ENCODE measurements at places on chromosomes 7 and 10.
A peak's percentile ranks its signal among the peaks of the same experiment; 100 is the strongest.

DNA sequence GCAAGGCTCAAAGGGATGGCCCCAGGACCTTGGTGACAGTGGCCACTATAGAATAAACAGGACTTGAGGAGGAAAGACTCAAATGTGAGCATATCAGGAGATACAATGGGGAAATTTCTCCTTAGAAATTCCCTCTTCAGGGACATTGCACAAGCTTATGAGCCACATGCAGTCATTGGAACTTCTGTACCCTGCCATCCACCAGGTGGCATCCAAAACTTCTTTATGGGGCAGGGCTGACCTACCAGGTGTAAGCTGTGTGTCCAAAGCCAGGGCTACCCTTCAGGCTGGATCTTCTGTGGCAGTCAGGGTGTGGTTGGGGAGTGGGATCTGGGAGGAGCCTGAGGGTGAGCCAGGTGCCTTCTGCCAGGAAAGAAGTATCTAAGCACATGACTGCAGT is 36.6 kb upstream of the LRRC18 start:
- DNase-seq = no peak

GRCh38 chr7:129918922-129919321 is 33.8 kb downstream of the UBE2H start:
- no peak for DNase-seq

DNA sequence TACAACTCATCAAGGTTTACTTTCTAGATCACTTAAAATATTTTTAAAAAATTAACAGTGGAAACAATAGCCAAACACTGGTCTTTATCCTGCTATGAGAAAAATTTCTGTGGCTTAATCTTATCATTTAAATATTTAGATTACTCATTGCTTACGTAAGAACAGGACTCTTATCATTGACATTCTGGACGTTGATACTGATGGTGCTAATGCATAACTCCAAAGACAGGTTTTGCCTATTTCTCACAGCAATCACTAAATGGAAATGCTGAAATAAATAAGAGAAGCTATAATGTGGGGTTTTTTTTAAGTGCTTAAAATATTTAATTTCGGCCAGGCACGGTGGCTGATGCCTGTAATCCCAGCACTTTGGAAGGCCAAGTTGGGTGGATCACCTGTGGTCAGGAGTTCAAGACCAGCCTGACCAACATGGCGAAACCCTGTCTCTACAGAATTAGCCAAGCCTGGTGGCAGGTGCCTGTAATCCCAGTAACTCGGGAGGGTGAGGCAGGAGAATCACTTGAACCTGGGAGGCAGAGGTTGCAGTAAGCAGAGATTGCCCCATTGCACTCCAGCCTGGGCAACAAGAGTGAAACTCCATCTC is 195.0 kb downstream of the HGF start:
- DNase-seq = no peak

DNA sequence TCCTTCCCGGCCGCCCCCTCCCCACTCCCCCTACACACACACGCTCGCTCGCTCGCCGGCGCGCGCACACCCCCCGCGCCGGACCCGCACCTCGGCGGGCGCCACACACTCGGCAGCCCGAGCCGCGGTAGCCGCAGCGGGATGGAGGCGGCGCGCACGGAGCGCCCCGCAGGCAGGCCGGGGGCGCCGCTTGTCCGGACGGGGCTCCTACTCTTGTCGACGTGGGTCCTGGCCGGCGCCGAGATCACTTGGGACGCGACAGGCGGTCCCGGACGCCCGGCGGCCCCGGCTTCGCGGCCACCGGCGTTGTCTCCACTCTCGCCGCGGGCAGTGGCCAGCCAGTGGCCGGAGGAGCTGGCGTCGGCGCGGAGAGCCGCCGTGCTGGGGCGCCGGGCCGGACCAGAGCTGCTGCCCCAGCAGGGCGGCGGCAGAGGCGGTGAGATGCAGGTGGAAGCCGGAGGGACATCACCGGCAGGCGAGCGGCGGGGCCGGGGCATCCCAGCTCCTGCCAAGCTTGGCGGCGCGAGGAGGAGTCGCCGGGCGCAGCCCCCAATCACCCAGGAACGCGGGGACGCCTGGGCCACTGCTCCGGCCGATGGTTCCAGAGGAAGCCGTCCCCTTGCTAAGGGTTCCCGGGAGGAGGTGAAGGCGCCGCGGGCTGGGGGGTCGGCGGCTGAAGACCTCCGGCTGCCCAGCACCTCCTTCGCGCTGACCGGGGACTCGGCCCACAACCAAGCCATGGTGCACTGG is at the start of gene SORCS3:
Gene SORCS3 (plus strand): TSS at position 104 of the 750 bp plus-strand sequence.
- no peak for DNase-seq

DNA sequence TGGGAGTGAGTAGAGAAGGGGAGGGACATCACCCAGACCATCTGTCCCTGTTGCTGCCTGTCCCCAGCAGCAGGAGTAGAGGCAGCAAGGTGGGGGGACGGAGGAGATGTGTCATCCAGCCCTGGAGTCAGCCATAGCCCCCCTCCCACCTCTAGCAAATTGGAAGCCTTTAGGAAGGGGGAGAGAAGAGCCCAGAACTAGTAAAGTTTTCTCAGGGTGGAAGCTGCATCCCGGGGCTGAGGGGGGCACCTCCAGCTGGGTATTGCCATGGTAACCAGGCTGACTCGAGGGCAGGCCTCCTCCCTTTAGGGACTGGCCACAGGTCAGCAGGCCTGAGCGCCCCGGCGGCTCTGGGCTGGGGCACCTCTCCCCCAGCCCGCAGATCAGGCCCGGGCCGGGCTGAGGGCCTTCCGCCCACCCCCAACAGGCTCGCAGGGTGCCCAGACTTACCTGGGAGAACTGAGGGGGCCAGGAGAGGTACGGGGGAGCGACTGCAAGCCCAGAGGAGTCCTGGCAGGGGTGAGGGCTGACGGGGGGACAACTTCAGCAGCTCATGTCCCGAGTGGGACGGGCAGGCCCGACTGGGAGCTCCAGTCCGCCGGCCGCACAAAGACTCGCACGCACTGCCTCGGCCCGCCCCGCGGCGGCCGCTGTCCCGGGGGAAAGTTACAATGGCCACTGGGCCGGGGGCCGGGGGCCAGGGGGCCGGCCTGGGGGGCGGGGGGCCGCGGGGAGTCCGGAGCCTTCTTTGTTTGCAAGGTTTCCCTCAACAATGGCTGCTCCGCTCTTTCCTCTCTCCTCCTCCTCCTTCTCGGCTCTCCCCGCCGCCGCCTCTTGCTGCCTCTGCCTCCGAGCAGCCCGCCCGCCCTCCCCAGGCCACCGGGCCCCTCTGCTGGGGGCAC is 6.0 kb downstream of the LDB1 start:
- DNase-seq = no peak

DNA sequence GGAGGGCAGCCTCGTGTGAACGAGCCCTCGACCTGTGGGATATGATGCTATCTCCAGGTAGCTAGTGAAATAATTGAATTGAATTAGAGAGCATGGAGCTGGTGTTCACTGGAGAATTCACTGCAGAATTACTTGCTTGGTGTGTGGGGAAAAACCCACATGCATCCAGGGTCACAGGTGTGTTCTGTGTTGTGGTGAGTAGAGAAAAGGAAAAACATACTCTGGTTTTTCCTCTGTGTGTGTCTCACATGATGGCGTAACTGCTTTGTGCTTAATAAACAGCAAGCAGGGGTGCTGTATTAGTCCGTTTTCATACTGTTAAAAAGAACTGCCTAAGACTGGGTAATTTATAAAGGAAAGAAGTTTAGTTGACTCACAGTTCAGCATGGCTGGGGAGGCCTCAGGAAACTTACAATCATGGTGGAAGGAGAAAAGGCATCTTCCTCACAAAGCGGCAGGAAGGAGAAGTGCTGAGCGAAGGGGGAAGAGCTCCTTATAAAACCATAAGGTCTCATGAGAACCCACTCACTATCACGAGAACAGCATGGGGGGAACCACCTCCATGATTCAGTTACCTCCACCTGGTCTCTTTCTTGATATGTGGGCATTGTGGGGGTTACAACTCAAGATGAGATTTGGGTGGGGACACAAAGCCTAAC is 62.6 kb downstream of the TACR2 start:
- DNase-seq = no peak

DNA sequence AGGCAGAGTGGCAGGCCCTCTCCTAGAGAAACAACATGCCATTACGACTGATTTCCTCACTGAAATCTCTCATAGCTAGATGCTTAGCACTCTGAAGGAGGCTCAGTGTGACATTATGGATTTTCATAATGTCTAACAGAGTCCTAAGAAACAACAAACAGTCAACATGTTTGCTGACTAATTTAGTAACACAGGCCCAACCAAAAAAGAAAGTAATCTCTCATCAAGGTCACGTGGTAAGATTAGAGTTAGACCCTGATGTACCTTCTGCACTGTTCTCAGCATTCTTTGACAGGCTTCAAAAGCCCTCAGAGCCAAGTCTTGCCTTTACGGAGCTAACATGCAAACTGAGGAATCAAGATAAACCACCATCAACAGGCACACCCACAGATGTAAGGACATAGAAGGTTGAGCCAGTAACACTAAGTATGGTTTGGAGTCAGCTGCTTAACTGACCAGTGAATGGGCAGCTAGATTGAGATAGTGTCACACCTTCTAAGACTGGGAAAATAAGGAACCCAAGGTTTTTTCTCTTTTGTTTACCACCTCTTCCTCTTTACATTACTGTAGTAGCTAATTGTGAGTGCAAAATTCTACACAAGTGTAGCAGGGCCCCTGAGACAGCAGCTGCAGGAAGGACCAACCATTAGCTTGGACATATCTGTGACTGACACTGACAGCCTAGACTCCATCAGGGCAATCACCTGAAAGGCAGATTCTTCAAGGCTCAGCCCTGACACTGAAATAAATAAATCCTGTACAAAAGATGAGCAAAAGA is 15.3 kb upstream of the KCNIP2 start:
- no peak for DNase-seq

GRCh38 chr10:125016123-125016522 is 74.2 kb downstream of the ZRANB1 start:
- DNase-seq = no peak

- DNase-seq = no peak
Measured at GRCh38 chr10:59376846-59377245, 14.5 kb upstream of the FAM13C start.

DNA sequence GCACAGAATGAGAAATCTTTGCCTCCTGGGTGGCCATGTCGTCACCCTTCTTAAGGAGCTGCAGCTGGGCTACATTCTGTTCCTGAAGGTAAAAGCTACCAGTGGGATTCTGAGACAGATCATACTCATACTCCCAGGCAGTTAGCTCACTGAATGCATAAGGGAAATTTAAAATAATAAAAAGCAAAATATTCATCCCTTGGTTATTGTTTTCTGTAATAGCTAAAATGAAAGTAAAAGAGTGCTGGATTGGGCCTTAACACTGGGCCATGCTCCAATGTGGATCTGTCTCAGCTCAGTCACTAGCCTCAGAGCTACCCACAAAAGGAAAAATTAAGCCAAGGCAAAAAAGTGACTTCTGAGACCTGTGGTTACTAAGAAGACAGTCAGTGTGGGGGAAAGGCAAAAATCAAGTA is 8.9 kb upstream of the DYNC2I1 start:
- DNase-seq = peak; percentile 7

GRCh38 chr10:124164264-124164663 is 70.9 kb upstream of the CHST15 start:
- no peak for DNase-seq

- no peak for DNase-seq
Measured at GRCh38 chr10:36182179-36182566, 540.1 kb upstream of the FZD8 start.

GRCh38 chr7:54972733-54973294 is 46.0 kb upstream of the EGFR start:
- no peak for DNase-seq

DNA sequence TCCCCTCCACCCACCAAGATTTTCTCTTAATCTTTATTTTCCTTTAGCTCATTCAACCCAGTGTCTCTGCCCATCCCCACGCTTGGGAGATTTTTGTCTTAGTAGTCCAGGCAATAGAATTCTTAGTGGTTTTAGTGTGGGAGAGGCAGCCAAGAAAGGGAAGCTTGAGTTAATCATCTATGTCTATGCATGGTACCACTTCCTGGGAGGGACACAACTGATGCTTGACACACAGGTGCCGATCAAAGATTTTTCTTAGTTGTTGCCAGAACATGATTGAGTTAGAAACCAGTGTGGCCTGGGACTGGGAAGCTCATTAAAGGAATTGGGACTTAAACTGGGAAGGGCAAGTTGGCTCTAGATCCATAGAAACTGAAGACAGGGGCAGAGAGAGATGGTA is 3.1 kb downstream of the STRA8 start:
- no peak for DNase-seq

GRCh38 chr10:93431361-93431760 is 50.8 kb downstream of the MYOF start:
- no peak for DNase-seq

GRCh38 chr7:3880228-3880987 is 579.4 kb downstream of the SDK1 start:
- no peak for DNase-seq

- no peak for DNase-seq
Measured at GRCh38 chr10:104368381-104368780, 14.7 kb downstream of the CFAP58 start.

DNA sequence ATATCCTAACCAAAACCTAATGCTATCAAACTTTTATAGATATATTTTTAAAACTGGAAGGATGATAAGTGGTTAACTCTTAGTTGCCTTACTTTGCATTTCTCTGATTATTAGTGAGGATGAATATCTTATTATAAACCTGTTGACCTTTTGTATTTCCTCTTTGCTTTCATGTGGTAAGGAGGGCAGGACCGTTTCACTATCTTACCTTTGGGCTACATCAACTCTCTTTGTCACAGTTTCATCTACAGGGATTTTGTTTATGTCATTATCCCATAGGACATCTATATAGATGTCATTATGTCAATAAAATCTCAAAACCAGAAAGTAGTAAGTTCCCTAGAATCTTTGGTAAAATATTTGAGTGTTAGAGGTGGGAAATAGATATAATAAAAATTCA is 219.3 kb downstream of the THSD7A start:
- no peak for DNase-seq

DNA sequence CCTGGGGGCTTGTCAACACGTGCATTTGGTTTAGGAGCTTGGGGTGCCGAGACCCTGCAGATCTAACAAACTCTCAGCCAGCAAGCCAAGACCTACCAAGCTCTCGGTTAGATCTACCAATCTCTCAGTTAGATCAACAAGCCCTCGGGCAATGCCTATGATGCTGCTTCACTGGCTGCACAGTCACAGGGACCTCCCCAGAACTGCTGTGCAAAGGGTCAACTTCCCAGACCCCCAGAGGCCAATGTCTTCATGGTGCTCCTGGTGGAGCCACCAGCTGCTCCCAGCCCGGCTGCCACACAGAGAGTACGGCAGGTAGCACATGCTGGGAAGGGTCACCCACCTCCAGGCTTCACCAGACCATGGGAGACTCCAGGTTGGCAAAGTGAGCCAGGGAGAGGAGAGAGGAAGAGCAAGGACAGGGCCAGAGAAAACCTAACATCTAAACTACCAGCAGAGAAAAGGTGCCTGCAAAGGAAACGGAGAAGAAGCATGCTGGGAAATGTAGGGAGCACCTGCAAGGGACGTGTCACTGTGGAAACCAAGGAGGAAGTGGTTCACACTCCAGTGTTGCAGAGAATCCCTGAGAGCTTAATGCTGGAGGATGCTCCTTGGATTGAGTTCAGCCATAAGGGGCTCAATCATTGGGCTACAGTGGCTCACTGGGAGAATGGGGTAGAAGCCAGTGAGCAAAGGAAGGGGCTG is 51.5 kb upstream of the GDF10 start:
- DNase-seq = no peak

- no peak for DNase-seq
Measured at GRCh38 chr7:156935250-156935649, 14.3 kb upstream of the NOM1 start.

GRCh38 chr7:36100634-36101033 is 52.4 kb upstream of the EEPD1 start:
- DNase-seq = no peak

Measured in lower leg skin (tissue), 4 donors.